ENCODE measurements at places on chromosomes 3 and 15.

DNA sequence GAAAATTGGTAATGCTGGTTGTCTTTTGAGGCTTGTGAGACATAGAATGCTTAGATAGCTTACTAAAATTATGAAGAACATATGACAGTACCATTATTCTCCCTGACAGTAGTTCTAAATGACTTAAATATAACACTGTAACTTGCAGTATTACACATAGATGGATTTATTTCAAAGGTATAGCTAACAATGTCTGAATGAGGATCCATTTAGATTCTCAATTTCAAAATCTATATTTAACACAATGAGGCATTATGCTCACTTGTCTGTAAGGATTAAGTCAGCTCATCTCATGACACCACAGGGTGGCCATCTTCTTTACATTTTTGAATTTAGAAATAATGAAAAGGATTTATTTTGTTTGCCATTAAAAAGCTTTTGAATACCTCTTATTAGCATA, 108.4 kb downstream of the CCNL1 start:
- no peak for DNase-seq

GRCh38 chr3:31356941-31357340, 175.8 kb upstream of the STT3B start:
- DNase-seq: no peak

GRCh38 chr15:63236272-63236671, 41.1 kb upstream of the APH1B start:
- no peak for DNase-seq

DNA sequence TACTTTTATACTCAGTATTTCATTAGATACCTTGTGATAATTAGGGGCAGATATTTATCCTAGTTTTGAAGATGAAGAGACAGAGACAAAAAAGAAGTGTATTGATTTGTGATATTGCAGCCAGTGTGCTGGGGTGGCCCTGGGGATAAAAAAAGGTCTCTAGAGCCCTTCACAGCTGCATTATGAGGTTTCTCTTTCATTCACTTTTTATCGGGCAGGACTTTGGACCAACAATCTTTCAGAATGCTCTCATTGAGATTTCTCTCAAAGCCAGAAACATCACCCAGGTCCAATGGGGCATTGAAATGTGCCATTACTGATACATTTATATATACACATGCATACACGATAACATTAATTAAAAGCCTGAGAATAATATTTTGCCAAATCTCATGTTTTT, 20.5 kb upstream of the SELENOT start:
- no peak for DNase-seq
